ENCODE measurements at places on chromosomes 5 and 9.

GRCh38 chr5:90888511-90889324, 330.1 kb downstream of the ADGRV1 start:
- DNase-seq = no peak

GRCh38 chr9:74595286-74595685, 98.2 kb downstream of the RORB start:
- no peak for DNase-seq

DNA sequence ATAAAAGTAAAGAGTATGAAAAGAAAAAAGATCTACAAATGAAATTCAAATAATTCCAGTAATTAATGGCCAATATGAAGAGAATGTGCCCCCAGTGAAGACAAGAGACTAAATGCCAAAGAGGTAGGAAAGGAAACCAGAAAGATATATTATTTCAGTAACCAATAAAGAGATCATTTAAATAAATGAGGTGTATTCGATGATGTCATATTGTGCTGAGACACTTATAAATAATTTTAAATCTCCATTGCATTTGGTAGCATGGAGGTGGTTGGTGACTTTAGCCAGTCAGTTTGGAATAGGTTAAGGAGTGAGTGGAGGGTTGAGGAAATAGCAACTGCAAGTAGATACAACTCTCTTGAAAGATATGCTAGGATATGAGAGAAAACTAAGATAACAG, 417.7 kb upstream of the PTGER4 start:
- no peak for DNase-seq

DNA sequence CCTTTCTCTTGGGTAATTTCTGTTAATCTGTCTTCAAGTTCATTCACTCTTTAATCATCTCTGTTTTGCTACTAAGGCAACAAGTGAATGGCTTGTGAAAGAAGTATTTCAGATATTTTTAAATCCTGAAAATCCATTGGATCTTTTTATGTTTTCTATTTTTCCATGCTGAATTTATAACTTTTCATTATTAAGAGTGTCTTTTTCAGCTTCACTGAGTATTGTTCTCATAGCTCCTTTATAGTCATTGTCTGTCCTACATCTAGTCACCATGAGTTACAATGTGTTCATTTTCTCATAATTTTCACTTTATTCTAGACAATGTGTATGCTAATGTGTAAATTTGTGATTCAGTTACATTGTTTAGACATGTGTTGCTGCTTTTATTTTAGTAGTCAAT, 556.4 kb downstream of the TUSC1 start:
- no peak for DNase-seq

DNA sequence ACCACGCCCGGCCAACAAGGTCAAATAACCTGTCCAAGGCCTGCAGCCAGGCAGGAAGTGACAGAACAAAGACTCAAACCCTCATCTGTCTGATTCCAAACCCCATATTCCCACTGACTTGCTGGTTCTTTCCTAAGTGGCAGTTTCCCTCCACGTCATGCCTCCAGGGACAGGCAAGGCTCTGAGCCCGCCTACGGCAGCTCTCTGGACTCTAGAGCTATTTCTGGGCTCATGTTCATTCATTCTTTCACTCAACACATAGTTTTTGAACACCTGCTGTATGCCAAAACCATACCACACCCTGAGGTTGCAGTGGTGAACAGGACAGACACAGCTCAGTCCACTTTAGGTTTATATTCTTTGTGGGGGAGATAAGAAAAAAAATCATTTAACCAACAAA, 5.2 kb upstream of the FBP1 start:
- no peak for DNase-seq

GRCh38 chr9:107542411-107543157, 53.0 kb upstream of the KLF4 start:
- no peak for DNase-seq

- DNase-seq = no peak
Observed at GRCh38 chr9:135346438-135347050, 133.0 kb upstream of the PPP1R26 start.

- no peak for DNase-seq
Observed at GRCh38 chr5:138654281-138654867, 79.2 kb upstream of the HSPA9 start.

- no peak for DNase-seq
Observed at GRCh38 chr5:153476767-153477166, 13.7 kb upstream of the GRIA1 start.

- DNase-seq = no peak
Observed at GRCh38 chr5:173205916-173206315, 29.1 kb downstream of the NKX2-5 start.

DNA sequence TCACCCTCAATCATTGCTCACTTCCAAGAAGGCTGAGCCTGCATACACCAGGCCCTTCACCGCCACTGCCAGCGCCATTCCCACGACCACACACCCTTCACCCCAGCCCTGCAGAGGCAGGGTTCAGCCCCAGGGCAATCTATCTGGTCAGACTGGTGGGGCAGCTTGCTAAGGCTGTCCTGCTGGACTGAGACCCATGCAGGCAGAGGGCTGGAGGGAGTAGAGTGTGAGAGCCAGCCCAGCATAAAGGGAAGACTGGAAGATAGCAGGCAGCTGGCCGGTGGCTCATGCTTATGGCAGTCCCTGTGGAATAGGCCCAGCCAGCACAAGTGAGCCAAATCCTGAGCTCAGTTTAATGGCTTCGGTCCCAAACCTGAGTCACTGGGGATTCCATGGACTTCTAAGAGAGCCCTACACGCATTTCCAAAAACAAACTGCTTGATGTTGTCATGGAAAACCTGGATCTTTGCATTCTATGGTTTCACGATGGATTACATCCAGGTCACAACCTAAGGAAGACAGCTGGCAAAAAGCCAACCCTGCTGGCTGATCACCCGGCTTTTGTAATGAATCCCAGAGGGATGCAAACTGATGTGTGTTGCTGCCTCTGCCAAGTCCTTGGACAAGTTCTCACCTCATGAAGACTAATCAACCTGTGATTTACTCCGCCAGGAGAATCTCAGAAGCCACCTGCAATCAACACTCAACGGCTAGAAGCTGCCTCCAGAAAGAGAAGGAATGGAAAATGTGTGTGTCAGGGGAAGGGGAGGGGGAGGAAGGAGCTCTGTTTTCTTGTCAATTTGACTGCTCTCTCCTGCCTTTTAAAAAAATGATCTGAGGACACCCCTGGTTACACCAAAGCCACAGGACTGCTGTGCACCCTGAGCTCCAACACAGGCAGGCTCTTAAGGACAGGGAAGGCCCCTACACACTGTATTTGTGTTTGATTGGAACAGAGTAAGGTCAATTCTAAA, 143.6 kb downstream of the LHFPL2 start:
- DNase-seq = no peak
